Anterior cingulate cortex (tissue), 58 donors: ENCODE measurements at places on chromosomes 16 and 17.

DNA sequence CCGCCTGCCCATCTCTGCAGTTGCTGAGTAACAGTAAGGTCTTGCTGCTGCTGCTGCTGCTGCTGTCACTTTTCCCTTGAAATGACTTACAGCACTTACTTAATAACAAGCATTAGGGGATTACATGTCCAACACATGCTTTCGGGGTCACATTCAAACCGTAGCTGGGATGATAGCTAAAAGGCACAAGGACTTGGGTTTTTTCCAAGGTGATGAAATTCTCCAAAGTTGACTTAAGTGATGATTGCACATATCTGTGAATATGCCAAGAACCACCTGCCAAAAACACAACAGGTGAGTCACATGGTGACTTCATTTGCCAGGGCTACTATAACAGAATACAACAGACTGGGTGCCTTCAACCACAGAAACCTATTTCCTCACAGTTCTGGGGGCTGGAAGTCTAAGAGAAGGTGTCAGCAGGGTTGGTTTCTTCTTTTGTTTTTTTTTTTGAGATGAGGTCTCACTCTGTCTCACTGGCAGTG lies 121.9 kb upstream of the TNRC6C start:
- no peak for DNase-seq

GRCh38 chr16:88977018-88977811 lies at the start of gene CBFA2T3:
TSS of gene CBFA2T3 (minus strand) at chr16:88977207. CDS start at chr16:88976807, 400 bp downstream.
- DNase-seq = no peak

- no peak for DNase-seq
Measured at GRCh38 chr17:29155227-29155965, 24.8 kb downstream of the MYO18A start.

DNA sequence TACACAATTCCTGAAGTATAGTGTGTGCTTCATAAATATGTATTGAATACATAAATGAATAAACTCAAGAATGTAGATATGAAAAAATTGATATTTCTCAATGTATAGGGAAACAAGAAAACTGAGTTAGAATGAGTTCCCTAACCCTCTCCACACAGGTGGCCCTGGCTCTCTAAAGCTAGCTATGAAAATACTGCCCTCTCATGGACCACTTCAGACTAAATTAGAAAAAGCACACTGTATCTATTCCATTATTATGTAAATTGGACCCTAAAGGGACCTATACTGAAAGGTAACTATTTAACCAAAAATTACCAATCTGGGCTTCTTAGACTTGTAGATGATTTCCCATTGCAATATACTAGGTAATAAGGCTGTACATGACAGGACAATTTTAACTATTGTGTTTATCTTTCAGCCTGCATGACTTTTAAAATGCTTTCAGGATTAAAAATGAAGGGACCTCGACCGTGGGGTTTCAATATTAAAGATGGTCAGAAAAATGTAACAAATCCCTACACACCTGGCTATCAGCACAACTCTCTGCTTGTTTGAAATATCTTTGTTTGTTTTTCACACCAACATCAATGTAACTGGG lies 672.5 kb upstream of the KIF2B start:
- no peak for DNase-seq

DNA sequence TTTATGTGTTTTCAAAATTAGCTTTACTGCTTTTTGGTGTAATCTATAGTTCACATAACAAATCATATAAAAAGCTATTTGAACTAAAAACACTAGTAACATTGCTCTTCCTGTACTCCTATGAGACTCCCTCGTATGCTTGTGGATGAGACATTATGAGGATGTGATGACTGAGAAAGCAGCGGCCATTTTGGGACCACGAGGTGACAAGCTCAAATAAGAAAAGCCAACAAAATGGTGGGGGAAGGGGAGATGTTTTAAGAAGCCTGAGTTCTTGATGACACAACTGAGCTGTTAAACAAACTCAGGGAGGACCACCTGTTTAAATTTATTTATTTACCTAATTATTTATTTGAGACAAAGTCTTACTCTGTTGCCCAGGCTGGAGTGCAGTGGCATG lies 4.5 kb downstream of the CCL18 start:
- DNase-seq = no peak

GRCh38 chr17:77453613-77454241 lies 313.0 kb downstream of the SEC14L1 start:
- no peak for DNase-seq

DNA sequence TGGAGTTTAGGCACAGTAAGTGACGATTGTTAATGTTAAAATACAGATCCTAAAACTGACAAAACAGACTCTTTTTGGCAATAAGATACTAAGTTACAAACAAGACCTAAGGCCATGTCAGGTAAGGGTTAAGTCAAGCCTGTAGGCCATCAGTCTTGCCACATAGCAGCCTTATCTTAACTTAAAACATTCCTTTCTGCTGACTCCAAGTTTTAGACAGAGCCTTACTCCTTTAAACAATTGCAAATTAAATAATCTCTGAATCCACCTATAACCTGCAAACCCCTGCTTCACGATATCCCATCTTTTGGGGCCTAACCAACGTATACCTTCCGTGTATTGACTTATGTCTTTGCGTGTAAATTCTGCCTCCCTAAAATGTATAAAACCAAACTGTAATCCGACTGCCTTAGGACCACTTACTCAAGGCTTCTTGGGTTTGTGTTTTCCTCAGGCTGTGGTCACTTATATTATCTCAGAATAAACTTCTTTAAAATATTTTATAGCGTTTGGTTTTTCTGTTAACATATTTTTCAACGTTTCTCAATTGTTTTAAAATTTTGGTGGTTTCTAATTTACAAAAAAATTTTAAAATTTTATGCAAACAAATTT lies 64.4 kb downstream of the EFCAB5 start:
- DNase-seq = no peak
